Activated naive CD4-positive, alpha-beta T cell (primary cell): ENCODE measurements at places on chromosomes 3 and 15.

DNA sequence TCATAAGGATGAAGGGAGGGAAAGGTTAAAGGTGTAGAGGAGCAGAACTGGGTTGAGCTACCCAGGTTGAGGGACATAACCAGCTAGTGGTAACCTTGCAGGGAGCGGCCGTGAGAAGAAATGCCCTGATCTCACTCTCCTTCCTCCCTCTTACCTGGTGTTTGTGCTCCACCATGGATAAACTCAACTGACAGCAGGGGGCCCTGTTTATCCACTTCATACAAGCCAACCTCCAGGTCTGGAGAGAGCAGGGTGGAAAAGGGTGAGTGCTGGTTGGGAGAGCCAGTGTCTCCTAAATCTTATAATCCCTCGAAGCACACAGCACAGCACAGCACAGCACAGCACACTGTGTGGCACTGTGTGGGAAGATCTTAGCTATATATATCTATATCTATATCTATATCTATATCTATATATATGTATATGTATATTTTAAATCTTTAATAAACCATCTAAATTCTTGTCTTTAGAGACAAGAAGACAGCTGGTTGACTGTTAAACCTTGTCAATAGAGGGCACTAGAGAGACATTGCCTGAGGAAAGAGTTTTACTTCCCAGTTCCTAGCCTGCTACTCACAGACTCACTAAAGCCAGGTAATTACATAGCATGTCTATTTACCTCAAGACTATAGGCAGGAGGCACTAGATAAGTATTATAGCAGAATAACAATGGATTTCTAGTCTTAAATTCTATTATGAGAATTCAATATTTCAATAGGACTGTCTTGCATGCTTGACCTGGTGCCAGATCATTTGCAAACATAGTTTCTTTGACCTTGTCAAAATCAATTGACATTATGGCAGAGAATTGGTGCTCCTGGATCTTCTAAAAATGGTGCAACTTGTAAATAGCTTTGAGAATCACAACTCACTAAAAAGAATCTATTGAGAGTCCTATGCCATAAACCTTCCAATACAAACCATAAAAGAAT lies 21.7 kb upstream of the FMN1 start:
- no peak for DNase-seq

- no peak for DNase-seq
Measured at GRCh38 chr3:150114873-150115540, 144.3 kb upstream of the PFN2 start.

- DNase-seq, result no peak
Measured at GRCh38 chr3:171564748-171565480, 104.7 kb upstream of the TNIK start.

GRCh38 chr3:59953104-59953503 lies 903.3 kb upstream of the CFAP20DC start:
- no peak for DNase-seq

DNA sequence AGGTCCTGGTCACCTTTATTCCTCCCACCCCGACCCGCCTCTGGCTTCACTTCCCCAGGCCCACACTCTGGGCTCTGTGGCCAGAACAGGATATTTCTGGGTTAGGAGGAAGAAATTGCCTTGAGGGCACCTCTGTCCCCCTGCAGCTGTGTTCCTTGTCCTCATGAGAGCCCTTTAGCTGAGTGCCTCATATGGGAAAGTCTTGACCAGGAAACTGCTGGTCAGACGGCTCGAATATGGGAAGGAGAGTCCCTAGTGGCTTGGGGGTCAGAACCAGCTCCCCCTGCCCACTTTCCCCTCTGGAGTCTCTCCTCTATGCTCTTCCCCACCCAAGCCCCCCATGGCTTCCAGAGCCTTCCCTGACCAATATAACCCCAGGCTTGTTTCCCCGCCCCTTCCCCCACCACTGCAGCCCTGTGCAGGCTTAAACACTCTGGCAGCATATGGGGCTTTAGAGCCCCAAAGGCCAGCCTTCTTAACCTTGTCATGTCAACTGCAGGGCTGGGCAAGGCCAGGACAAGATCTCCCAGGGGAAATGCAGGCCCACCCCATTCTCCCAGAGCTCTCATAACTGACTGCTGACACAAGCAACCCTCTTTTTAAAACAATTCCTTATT lies 36.4 kb downstream of the SEC22C start:
- DNase-seq, result no peak

- DNase-seq, result no peak
Measured at GRCh38 chr15:50192926-50193620, 11.1 kb downstream of the SLC27A2 start.

GRCh38 chr3:32082721-32083120 lies 23.7 kb upstream of the GPD1L start:
- DNase-seq, result no peak
